ENCODE measurements at places on chromosomes 2 and 18.

DNA sequence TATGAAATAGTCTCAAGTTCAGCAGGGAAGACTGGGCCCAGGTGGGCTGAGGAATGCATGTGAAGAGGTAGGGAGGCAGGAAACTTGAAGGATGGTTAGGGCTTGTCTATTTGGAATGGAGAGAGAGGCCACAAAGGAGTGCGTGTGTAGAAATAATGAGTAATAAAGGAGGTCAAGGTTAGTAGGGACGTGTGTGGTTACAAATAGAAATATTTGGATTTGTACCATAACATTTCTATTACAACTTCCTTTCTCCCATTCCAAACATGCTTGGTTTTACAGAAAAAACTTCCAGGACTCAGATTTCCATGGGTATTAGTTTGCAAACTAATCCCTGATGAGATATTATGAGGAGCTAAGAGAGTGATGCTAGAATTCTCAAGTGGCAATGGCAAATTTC lies 280.6 kb downstream of the NCKAP5 start:
- DNase-seq: no peak

GRCh38 chr2:219706823-219707281 lies 79.4 kb downstream of the SLC4A3 start:
- DNase-seq: no peak

DNA sequence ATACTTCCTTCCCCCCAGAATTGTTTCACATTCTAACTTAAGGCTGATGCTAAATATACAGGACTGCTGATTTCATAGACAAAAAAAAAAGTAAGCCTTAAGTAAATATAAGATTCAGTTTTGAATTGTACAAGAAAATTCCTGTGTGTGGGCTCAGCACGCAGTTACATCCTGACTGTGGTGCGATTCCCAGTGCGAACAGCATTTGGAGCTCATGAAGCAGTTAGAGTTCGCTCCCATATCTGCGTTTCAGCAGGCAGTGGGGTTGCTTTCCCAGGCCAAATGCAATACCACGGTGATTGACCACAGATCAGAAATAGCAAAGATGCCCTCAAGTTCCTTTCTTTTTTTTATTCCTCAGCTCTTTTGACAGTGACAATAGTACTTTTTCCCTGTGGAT lies 75.6 kb downstream of the SATB2 start:
- no peak for DNase-seq

- no peak for DNase-seq
Measured at GRCh38 chr18:79750980-79751571, 46.7 kb upstream of the KCNG2 start.

- DNase-seq: no peak
Measured at GRCh38 chr2:64295326-64296139, 151.3 kb upstream of the PELI1 start.

DNA sequence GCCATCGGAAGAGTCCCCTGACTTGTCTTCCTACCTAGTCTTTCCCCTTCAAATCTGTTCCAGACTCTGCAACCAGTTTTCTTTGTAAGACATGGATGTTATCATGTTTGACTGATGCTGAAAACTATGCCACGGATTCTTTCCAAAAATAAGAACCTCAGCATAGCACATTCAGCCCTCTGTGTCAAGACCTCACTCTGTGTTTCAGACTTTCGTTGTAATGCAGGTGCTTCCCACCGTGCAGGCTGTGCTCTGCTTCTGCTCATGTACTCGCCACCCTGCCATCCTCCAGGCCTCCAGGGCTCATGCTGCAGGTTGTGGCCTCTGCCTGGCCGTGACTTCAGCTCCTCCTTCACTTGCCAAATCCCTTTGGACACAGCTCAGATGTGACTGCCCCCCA lies 347.0 kb upstream of the RAB12 start:
- no peak for DNase-seq

DNA sequence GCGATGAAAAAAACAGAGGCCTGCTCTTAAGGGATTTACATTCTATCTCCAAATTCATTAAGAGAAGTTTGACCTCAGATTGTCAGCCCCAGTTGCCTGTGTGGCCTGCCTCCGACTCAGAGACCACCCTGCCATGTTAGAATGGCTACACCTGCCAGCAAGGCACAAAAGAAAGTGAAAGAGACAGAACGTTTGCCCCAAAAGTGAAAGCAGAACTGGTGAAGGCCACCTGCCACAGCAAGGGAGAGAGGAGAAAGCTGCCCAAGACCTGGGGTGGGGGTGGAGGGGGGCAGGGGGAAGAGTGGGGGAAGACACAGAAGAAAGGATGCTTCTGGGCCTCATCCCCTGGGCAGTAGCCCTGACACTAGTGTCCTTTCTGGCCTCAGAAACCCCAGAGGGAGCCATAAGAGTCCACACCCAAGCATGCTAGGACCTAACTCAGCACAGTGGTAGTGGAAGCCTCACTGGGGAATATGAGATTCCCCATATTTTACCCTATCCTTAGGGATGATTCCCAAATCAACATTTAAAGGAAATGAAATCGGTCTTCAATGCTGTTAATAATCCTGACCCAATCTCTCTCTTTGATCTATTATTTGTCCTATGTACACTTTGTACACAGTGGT lies 389.7 kb downstream of the TXNL1 start:
- no peak for DNase-seq

- DNase-seq: no peak
Measured at GRCh38 chr2:144526831-144527230, 6.9 kb upstream of the ZEB2 start.

GRCh38 chr2:13135856-13136255 lies 419.1 kb downstream of the TRIB2 start:
- DNase-seq: no peak

DNA sequence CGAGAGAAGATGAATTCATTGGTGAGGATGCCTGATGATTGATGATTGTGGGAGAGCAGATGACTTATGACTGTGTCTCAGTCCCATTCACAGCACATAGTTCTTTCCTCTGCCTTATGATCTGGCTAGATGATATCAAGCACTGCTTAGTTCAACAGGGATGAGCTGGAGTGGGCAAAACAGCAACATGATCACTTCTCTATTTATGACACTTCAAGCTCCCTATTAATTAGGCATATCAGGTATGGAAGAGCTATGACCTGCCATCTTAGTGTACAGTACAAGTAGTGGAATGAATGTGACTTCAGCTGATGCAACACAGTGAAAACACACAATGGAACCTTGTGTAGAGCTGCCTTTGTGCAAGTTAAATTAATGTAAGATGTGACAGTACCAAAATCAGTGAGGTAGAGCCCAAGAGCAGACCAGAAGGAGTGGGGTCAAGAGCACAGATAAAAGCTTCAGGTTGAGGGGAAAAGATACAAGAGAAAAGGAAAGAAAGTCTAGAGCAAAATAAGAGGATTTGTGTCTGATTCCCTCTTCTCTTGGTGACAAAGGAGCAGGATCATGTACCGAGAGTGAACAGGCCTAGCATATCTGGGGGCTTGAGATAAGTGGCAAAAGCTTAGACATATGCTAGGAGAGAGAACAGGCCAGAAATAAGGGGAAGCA lies 93.0 kb upstream of the MYO3B start:
- no peak for DNase-seq

GRCh38 chr2:143692162-143692561 lies 562.9 kb downstream of the ARHGAP15 start:
- DNase-seq: no peak

- no peak for DNase-seq
Measured at GRCh38 chr2:241373446-241373845, 17.4 kb downstream of the FARP2 start.

DNA sequence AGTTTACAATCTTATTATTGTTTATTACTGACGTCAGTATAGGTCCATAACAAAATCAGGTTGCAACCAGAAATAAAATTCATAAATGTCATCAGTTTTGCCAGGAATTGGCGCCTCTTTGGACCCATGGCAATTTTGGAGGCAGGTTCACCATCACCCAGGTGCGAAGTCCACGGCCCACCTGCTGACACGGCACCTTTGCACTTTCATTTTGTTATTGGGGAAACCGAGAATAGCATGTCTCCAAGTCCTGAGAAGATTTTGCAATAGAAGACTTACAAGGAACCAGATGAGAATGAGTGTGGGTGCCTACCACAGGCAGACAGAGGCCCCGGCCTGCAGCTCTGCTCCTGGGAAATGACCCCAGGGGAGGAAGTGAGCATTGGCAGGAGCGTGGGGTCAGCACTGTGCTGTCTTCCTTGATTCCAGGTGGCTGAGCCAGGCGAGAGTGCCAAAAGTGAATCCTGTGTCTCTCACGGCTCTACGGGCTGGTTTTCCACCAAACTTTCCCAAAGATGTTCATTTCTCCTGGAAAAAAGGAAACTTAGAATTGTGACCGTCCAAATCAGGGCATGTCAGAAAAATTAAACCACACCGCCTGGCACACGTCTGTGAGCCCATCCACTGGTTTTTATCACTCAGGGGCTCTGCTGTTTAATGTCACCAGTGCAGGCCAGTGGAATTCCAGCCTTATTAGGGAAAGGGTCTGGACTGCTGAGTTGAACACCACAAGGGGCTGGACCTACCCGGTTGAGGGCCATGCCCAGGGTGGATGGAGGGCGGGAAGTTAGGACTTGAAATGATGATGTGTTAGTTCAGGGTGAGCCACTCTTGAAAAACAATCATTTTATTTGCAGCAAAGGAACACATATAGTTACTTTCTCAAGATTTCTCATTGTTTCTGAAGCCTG lies 96.5 kb downstream of the PTGR3 start:
- DNase-seq: no peak

DNA sequence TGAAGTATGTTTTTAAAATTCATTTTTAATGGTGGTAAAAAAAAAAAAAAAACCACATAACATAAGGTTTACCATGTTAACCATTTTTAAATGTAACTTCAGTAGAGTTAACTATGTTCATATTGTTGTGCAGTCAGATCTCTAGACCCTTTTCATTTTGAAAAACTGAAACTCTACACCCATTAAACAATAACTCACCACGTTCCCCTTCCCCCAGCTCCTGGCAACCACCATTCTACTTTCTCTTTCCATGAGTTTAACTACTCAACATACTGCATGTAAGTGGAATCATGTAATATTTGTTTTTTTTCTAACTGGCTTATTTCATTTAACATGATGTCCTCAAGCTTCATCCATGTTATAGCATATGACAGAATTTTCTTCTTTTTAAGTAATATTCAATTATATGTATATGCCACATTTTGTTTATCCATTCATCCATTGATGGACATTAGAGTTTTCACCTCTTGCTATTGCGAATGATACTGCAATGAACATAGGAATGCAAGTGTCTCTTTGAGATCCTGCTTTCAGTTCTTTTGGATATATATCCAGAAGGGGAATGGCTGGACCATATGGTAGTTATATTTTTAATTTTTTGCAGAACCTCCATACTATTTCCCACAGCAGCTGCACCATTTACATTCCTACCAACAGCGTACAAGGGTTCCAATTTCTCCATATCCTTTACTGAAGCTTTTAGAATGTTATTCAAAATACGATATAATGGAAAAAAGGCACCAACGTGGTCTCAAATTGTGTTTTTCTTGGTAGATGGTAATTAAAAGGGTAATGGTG lies 91.0 kb downstream of the SPTBN1 start:
- DNase-seq: no peak

DNA sequence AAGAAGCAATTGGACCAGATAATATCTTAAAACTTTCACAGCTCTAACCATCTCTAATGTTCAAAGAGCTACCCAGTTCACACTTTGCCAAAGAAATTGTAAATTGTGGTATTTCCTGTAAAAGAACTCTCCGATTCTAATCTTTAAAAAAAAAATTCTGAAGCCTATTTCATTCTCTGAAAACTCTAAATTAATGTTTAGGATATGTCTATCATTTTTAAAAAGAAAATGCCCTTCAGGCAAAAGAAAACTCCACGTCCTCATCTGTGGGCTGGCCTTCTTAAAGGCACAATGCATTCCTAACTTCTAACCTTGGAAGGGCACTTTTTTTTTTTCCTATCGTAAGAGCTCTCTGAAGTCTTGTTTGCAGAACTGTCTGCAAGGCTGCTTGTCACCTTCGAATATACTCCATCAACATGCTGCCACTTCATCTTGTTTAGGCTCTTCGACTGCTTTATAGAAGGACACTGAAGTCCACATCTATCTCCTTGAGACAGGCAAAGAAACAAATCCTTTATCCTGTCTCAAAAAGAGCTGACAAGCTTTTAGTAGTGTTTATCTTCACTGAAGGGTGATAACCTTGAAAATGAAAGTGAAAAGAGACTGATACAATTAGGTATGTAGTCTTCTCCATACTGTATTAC lies 124.3 kb upstream of the SLC39A10 start:
- DNase-seq: no peak

GRCh38 chr2:191625016-191625415 lies 52.9 kb upstream of the NABP1 start:
- DNase-seq: no peak

DNA sequence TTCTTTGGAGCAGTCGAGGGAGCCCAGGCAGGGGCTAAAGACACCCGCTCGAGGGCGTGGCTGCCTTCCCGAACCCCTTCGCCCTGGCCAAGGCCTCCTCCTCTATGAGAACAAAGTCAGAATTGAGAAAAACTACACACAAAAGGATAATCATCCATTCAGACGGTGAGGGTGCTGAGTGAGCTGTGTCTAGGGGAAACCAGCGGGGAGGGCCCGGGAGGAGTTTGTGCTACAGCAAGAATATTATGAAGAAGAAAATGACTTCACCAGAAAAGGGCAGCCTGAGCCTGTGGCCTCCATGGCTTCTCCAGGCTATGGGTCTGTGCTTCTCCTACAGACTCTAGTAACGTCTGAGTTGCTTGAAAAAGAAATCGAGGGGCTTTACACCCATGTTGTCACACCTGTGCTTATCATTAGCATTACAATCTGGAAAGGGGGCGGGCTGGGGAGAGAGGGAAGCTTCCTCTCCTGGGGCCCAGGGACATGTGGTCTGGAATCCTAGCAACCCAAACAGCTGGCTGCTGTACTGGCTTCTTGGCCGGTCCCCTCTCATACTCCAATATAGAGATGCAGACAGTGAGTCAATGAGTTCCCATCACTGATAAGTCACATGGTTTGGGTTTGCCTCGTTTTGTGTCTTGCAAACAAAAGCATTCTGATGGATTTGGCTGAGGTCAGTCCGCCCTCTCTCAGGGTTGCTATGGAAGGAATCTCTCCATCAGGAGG lies 52.0 kb upstream of the ARL4C start:
- DNase-seq: peak; percentile 56

DNA sequence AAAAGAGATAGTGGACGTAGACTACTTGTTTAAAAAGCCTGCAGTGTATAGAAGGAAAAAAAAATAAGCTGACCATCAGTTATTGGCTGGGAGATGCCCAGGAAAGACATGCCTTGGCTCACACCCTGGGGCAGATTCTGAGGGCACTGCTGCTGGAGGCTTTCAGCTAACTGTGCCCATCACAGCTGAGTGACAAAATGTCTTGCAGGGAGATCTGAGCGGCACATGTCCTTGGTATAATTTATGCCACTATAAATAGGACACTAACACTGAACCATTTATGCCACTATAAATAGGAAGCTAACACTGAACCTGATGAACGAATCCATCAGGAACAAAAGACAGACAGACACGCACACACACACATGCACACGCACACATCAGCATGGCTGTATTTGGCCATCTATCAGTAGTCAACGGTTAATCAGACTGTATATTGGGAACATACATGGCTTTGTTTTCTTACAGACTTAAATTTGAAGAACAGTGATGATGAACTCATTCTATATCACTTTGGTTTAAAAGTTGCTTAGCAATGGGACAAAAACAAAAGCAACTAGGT lies 68.2 kb upstream of the NOSTRIN start:
- DNase-seq: no peak

Data from right forelimb (tissue), 1 donor.